Left ventricle myocardium superior (tissue), 1 donor: ENCODE measurements at places on chromosomes 6 and 20.
A peak's percentile ranks its signal among the peaks of the same experiment; 100 is the strongest.

DNA sequence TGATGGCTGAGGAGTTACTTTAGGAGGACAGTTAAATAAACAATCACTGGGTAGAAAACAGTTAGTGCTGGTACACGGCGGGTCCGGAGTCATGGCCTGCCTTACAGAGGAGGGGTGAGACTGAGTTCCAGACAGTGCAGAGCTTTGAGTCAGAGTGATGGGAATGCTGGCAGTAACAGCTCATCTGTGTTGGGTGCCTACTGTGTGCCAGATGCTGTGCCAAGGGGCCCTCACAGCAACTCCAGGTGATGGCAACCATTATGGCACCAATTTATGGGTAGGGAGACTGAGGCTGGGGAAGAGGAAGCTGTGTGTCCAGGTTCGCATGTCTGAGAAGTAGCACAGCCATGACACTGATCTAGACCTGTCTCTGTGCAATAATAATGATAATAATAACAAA lies 132.6 kb downstream of the CEBPB start:
- no peak for DNase-seq

- no peak for DNase-seq
Measured at GRCh38 chr6:89527634-89528033, 94.7 kb downstream of the ANKRD6 start.

DNA sequence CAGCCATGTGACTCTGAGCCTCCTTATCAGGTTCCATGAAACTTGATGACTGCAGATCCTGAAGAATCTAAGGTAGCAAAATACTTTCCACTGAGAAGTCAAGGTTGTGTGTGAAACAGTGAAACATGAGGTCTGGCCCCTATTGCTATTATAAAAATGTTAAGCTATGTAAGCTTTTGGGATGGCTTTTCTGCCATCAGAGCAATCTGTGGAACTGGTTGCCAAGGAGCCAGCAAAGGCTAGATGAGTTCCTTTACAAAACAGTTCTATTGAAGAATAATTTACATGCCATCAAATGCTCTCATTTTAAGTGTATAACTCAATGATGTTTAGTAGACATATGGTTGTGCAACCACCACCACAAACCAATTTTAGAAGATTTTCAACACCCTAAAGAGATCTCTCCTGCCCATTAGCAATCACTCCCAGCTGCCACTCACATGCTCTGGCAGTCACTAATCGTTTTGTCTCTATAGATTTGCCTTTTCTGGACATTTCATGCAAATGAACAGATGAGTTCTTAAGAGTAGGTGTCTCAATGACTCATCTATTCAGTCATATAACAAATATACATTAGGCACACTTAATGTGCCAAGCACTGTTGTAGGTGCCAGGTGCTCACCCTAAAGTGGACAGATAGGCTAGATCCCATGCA lies 19.9 kb upstream of the MEP1A start:
- DNase-seq, result no peak

- DNase-seq, result no peak
Measured at GRCh38 chr6:13383328-13384163, 55.2 kb upstream of the TBC1D7 start.

DNA sequence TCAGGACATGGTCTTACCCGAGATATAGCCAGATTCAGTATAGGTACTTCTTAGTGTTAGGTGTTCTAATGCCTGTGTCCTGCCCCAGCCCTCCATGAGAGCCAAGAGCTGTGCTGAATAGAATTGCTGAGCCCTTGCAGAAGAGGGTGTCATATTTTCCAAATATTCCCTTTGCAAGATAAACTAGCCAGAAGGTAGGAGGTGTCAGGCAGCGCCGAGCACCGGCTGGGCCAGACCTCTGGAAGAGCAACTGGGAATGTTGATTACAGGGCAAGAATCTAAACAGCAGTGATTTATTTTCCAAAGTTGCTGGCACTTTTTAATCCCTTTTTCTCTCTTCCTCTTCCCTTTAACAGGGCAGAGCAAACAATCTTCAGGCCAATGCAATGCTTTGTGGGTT lies 37.1 kb upstream of the EZR start:
- DNase-seq, result peak; percentile 48

DNA sequence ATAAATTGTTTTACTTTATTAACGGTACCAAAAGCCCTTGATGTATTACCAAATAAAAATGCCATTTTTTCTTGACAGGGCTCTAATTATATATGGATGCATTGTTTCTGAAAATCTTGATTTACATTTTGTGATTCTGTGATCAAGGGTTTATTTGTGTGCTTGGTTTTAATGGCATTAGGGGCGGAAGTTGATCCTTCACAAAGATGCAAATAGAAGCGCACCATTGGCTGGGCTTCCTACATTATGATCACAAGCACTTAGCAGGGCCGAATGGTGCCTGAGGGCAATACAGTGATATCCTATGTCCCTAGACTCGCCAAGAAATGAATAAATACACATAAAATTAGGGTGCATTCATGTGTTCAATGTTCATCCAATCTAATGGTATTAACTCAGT lies 172.9 kb upstream of the UST start:
- DNase-seq, result no peak

DNA sequence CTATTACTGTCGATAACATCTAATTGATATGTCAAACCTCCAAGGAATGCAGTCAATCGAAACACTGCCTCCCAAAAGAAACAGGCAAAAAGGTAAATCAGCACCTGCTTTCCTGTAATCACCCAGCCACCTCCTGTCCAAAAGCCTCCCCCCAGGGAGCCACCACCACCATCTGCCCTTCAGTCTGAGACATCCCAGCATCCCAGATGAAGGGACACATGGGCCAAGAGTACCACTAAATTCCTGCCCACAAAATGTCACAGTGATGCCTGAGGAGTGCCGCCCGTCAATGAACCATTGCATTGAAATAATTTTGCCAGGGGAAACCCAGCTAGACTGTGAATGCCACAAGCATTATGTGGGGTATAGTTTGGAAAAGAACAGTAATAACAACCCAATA lies 401.7 kb downstream of the ZFAND3 start:
- DNase-seq, result no peak

GRCh38 chr6:121680058-121680457 lies 244.6 kb downstream of the GJA1 start:
- no peak for DNase-seq

- DNase-seq, result peak; percentile 72
Measured at GRCh38 chr6:16760516-16761470, at the start of gene ATXN1. TSS of gene ATXN1 (minus strand) at chr6:16761460.

- no peak for DNase-seq
Measured at GRCh38 chr6:42482174-42482573, 30.4 kb upstream of the TRERF1 start.

GRCh38 chr6:90178384-90178855 lies 118.2 kb downstream of the BACH2 start:
- no peak for DNase-seq

DNA sequence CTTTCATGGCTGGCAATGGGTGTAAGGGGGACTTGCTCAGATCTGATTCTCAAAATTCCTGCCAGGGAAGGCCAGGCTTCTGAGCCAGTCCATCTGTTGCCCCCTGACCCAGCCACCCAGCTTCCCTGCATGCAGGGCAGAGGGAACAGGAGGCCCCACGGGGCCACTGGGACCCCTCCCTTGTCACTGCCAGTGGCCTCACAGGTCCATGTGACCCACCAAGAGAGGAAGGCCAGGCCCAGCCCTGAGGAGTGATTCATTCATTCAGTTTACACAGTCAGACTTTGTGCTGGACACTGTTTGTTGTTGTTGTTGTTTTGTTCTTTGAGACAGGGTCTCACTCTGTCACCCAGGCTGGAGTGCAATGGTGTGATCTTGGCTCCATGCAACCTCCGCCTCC lies 39.5 kb downstream of the UBE2V1 start:
- DNase-seq, result no peak

DNA sequence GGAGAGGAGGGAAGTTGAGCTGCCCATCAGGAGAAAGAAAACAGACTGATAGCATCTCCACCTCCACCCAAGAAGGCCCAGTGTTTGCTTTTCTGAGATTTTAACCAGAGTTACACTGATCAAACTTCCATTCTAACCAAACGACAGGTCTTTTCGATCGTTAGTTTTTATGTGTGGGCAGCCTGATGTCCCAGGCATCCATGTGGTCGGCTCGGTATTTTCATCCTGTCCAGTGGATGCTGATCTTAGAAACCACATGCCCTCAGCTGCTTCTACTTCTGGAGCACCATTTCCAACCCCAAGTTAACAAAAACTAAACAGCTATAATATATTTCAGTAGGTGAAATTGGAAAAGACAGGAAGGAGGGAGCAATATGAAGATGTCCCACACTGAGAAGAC lies 536.8 kb upstream of the JAG1 start:
- no peak for DNase-seq

DNA sequence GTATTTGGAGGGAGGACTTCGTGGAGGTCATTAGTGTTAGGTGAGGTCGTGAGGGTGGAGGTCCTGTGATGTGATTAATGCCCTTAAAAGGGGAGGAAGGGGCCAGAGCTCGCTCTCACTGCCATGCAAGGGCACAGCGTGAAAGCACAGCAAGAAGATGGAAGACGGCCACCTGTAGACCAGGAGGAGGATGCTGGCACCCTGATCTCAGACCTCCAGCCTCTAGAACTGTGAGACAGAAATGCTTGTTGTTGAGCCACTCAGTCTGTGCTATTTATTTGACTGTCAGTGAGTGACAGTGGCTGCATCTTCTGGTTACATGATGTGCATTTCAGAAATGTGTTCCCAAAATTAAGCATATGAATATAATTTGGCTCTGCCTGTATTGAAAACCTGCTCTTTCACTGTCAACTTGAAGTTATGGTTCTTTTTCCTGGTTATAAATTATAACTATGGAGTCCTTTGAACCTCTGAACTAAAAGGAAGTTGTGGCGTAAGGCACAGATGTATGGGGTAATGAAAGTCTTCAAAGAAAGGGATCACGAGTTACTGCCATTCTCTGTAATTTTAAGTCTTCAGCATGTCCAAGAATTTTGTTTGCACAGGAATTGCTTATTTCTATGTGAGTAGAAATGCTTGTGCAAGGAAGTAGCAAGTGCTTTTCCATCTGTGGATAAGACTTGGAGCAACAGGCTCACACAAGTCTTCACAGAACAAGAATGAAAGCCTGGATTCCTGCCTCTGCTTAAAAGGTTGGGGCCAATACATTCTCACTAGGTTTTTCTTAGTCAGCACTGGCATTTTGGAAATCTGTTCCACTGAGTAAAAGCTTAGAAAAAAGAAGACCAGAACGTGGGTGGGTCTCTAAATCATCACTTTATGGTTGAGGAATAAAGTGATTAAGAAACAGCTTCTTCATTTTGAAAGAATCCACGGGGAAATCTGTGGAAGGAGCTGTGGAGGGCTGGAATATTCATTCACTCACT lies 10.3 kb downstream of the PPP1R14C start:
- no peak for DNase-seq

DNA sequence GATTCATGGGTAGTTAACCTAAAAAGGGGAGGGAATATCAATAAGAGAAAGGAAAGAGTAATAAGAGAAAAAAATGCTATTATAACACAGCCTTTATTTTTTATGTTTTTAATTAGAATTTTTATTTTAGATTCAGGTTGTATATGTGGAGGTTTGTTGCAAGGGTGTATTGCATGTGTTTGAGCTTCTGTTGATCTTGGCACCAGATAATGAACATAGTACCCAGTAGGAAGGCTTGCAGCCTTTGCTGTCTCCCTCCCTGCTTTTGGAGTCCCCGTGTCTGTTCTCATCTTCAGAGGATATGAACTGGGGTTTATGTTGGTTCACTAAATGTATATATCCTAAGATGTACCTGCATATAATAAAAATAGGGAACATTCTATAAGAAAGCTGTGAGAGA lies 250.0 kb downstream of the UST start:
- DNase-seq, result no peak

DNA sequence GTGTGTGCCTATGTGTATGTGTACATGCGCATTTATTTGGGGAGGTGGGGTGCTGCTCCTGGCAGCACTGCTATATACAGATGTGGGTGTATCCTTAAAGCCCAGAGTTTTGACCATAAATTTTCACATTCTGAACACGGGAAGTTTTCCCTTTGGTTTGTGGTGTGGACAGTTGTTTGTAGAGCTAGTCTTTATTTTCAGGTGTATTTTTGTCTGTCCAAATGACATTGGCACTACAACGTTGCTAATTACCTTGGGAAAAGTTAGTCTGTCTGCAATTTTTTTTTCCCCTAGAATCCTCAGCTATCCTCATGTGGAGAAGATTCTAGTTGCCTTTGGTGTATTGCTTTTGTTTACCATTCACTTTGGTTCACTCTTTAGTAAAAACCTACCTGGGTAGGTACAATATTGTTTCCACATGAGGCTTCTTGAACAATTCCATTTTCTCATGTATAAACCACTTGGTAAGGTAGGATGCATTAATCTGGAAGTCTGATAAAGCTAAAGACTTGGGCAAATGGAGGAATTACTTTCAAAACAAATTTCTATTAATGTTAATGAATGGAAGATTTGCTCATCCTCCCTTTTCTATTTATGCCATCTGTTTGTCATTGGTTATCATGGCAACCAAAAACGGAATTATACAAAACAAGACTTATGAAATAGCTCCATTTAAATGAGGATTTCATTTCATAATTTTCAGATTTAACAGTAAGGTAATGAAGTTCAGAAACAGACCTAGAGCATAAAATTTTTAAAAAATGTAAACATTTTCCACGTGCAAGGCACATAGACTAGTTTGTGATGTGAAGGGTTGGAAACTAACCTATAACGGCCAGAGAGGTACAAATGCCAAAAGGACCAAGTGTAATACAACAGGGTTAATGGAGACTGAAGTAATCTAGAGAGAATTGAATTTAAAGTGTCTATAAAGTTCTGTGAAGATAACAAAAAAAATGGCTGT lies 3.9 kb downstream of the CCN2 start:
- DNase-seq, result no peak

DNA sequence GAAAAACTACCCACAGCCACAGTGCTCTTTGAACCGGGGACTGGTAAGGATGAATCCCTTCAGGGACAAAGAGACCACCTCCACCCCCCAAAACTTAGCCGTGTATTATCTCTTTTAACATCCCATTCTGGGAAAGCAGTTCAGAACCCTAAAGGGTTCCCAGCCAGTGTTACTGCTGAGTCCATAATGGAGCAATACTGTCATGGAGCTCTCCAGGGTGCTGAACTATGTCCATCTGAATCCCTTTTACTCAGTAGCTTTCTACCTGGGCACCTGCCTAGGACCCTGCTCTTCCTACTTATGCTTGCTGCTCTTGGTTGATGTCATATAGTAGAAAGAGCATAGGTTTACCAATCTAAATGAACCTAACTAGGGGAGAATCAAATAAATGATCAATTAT lies 22.3 kb upstream of the SAYSD1 start:
- DNase-seq, result no peak

GRCh38 chr6:53624502-53624901 lies 41.1 kb downstream of the KLHL31 start:
- no peak for DNase-seq
